ENCODE measurements at places on chromosomes 1 and 21.

DNA sequence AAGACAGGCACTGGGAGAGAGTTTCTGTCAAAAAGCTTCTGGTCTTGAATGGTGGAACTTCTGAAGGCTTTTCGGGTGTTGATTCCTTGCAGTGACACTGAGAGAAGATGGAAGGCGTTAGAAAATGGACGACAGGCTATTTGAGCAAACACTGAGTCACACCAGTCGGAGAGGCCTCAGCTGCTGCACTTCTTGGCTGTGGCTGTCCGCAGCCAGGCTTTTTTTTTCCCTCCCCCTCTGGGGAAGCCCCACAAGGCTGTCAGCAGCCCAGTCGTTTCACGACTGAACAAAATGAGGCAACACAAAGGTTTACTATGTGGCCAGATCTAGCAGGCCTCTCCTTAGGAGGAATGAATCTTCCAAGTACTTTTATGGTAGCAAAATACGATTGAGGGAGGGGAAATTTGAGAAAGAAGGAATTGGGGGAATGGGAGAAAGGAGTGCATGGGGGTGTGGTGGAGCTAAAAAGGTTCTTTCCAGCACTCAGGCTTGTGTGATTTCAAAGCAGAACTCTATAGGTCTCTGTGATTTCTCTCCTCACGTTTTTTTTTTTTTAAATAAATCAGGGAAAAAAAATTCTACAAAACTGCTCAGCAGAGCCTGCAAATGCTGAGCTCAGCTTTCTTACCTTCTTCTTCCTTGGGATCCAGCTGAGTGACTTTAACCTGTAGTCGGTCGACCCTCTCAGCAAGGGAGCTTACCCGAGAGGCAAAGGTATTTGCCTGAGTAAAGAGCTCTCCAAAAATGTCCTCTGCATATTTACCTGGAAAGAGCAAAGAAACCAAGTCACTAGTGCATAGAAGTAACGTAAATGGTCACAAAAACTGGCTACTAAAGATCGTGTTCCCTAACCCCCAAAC lies 26.1 kb downstream of the GPR3 start:
- DNase-seq, result no peak

DNA sequence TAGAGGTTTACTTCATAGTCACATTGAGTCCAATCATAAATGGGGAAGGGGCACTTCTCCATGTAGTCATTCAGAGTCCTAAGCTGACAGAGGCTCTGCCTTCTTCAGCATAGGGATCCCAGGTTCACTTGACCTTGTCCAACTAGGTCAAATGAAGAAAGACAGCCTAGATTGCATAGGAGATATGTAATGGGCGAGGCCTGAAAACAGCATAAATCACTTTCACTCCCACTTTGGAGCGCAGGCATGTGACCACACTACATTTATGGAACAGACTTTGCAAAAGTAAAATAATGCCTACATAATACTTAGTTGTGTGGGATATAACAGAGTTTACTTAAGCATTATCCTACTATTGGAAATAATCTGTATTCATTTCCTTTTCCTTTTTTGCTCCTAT lies 51.7 kb downstream of the HOOK1 start:
- DNase-seq, result no peak

DNA sequence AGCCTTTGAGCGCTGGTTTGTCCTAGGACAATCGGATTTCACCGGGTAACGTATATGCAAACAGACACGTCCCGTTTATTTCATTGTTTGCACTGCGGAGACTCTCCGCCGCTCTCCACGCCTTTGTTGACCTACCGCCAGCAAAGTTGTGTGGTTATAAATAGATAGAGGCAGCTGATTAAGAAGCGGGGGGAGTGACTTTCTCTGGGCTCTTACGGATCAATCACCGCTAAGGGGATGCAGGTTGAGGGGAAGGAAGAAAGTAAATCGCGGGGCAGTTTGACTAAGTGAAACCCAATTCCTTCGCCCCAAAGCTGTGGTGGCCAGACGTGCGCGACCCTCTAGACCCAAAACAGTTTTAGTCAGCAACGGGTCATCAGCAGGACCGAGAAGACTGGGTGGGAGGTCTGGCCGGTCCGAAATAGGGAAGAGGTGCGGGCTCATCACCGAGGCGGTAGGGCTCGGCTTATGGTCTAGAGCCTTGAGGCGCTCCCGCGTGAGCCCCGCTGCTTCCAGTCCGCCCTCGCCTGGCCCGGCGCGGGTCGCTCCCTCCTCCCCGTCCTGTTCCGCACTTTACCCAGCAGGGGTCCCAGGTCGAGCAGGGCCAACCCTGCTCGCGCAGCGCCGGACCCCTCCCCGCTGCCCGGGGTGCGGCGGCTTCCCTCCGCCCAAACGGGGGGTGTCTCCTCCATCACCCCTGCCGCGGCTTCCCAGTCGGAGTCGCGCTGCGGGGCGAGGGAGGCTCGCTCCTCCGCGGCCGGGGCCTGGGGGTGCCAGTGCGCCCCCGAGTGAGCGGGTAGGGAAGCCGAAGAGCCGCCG lies 120.8 kb upstream of the RRP15 start:
- DNase-seq, result peak; percentile 91

GRCh38 chr1:52334906-52335528 lies 31.0 kb downstream of the CC2D1B start:
- no peak for DNase-seq

GRCh38 chr1:61612602-61613001 lies 112.3 kb downstream of the TM2D1 start:
- DNase-seq, result no peak

DNA sequence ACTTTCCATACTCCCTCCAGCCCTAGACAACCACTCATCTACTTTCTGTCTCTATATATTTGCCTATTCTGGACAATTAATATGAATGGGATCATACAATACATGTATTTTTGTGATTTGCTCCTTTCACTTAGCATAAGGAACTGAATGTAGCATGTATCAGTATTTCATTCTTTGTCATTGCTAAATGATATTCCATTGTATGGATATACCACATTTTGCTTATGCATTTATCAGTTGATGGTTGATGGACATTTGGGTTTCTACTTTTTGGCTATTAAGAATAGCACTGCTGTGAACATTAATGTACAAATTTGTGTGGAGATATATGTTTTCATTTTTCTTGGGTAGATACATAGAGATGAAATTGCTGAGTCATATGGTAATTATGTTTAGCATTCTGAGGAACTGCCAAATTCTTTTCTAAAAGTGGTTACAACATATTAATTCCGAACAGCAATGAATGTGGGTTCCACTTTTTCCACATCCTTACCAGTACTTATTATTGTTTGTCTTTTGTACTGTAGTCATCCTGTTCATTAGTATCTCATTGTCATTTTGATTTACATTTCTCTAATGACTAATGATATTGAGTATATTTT lies 121.0 kb downstream of the LRRC40 start:
- no peak for DNase-seq

DNA sequence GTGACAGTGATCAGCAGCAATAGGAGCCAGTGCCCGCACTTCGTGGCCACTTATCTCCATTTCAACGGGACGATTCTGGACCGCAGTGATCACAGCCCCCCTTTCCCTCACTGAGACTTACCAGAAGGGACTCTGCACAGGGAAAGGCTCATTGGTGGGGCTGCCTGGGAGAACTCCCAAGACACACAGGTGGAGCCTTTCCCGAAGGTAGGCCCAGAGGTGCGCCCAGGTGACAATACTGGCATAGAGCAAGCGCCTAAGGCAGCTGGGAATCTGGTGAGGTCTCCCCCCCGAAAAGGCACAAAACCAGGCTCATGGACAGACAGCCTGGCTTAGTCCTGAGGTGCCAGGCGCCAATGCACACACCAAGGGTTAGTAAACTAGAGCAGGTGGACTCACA lies 318.9 kb downstream of the AJAP1 start:
- no peak for DNase-seq

GRCh38 chr21:32930673-32931072 lies 95.1 kb upstream of the OLIG2 start:
- DNase-seq, result no peak

GRCh38 chr1:171292799-171293198 lies 21.2 kb upstream of the FMO4 start:
- no peak for DNase-seq

DNA sequence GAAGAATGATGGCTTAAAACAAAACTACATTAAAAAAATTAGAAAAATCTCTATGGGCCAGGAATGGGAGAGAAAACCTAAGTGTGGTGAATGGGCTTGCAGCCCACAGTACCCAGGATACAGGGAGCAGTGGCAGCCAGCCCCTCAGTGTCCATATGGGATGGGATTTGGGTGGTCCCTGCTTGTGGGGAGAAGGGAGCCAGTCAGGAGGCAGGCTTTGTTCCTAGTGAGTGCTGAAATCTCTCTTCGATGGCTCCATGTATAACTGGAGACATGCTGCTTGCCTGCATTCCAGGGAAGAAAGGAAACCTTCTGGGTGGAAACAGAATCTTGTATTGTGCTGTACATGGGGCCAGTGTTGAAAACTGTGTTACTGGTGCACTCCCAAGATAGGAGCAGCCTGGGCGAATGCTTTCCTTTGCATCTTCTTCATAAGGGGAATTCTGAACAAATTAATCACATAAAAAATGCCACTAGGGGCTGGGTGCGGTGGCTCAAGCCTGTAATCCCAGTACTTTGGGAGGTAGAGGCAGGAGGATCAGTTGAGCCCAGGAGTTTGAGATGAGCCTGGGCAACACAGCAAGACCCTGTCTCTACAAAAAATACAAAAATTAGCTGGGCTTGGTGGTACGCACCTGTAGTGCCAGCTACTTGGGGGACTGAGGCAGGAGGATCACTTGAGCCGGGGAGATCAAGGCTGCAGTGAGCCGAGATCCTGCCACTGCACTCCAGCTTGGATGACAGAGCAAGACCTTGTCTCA lies 36.0 kb downstream of the PTPRU start:
- DNase-seq, result no peak

- peak; percentile 55 for DNase-seq
Measured at GRCh38 chr1:61853583-61853982, 111.3 kb downstream of the PATJ start.

DNA sequence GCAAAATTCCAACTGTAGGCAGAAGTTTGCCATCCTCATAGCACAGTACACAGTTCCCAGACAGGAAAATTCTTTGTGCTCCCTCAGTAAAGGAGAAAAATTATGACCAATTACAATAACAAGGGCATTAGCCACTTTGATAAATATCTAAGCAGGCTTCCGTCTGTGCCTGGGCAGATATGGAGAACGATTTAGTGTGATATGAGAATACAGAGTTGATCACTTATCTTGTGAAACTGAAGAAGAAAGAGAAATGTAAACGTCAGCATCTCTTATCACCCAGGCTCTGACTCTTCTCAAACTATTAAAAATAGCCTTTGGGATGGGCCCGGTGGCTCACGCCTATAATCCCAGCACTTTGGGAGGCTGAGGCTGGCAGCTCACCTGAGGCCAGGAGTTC lies 54.5 kb upstream of the TIAM1 start:
- no peak for DNase-seq

DNA sequence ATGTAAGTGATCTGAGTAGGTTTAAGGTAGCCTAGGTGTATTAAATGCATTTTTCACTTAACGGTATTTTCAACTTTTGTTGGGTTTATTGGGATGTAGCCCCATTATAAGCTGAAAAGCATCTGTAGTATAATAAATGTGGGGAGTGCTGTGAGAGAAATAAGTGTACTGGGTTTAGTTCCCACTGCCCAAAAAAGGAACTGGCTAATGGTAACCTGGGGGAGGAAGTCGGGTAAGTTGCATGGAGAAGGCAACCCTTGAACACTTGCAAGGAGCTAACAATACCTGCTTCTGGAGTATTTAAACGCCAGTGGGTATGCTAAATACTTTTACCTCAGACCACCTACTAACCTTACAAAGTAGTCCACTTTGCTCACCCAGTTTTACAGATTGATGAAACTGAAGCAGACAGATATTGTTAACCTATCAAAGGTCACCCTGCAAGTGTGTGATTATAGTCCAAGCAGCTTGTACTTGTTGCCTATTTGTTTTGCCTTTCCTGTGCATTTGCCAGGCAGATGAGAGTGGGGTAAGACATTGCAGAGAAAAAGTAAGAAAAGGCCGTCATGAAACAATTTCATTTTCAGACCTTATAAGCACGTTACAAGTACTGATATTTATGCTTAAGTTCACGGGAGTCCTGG lies 7.6 kb upstream of the SHISA4 start:
- no peak for DNase-seq

GRCh38 chr21:26798856-26799751 lies 46.1 kb downstream of the ADAMTS1 start:
- no peak for DNase-seq

GRCh38 chr1:11977625-11978024 lies 2.6 kb upstream of the MFN2 start:
- no peak for DNase-seq

GRCh38 chr1:61142043-61142440 lies 59.7 kb downstream of the NFIA start:
- DNase-seq, result no peak

DNA sequence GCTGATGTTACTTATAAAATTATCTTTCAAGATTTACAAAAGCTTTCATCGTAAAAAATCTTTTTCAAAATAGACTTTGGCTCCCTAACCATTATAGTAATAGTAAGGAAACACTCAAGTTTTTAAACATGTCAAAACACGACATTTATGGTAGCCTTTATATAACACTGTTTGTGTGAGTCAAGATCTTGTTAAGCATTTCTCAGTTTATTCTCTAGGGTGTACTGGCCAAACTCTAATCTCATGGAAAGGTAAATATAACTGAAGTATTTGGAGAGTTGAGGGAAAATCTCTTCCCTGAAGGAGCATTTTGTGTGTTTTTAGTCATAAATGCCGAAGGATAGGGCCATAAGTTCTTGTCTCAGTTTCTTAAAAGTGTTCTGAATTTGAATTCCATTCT lies 790.9 kb upstream of the NCAM2 start:
- DNase-seq, result no peak

DNA sequence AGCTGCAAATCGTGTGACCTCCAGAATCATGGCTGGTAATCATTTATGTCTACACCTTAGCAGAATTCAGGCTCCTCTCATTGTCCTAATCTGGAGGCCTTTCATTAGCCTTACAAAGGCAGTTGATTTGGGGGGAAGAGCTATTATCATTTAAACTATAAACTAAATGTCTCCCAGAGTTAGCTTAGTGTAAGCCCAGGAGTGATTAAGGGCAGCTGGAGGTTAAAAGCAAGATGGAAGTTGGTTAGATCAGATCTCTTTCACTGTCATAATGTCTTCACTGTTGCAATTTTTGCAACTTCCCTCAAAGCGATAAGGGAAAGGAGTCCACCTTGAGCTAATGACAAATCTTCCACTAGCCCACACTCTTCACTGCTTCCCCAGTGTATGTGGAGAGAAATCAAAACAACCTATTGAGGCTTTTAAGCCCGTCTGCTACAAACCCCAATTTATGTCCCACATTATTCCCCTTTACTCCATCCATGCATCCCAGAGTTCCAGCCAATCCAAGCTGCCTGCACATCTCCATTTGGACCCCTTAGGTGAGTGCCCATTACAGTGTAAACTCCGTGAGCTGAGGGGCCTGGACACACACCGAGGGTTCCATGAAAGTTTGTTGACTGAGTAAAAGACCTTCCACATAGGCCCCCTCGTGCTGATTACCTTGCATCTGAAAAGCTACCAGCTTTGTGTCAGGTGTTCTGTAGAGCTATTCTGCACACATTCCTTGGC lies 61.5 kb upstream of the KLHDC7A start:
- DNase-seq, result no peak

DNA sequence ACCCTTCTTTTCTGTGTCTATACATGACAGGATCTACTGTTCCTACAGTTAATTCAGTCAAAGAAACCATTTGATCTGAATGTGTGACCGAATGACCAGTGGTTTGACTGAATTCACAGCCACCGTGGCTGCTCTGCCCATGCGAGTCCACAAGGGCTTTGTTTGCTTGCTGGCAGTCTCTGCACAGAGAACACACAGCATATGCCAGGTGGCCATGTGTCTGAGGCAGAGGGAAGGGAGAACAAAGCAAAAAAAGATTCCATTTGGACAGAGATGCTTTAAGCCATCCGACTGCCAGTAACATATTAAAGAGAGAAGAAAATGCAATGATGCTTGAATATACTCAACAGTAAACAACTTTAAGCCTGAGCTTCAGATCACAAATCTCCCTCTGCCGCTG lies 737.8 kb upstream of the CXADR start:
- no peak for DNase-seq

Data from NCI-H1694 treated with DMSO at 0.1 percent for 48 hours (cell line).